ENCODE measurements at places on chromosomes 4 and X. TPM values are rescaled to one million over a fixed set of nuclear protein-coding genes. Genes with fewer than 3 reads are reported as not detected.

USP17L17 gene
- not detected for polyA plus RNA-seq

STPG2 gene
- polyA plus RNA-seq: not detected

CXCL11 gene
- 0.15 TPM for polyA plus RNA-seq

ANAPC10 gene
- 26.7 TPM for polyA plus RNA-seq

YIPF7 gene
- polyA plus RNA-seq: 3.2 TPM

ZFP42 gene
- not detected for polyA plus RNA-seq

TLR6 gene
- 0.31 TPM for polyA plus RNA-seq

JCHAIN gene
- 0.13 TPM for polyA plus RNA-seq

SNCA gene
- 0.83 TPM for polyA plus RNA-seq

GPC4 gene
- polyA plus RNA-seq: 7.3 TPM

SH3TC1 gene
- 1.9 TPM for polyA plus RNA-seq

ATP8A1 gene
- polyA plus RNA-seq: 4.0 TPM

PDK3 gene
- 0.61 TPM for polyA plus RNA-seq

ZNF711 gene
- 0.25 TPM for polyA plus RNA-seq

FGF13 gene
- polyA plus RNA-seq: 10.9 TPM

MAGEB1 gene
- not detected for polyA plus RNA-seq

SEPTIN6 gene
- polyA plus RNA-seq: 2.8 TPM

All from psoas muscle (tissue), 8 donors.